Mammary epithelial cell (primary cell): ENCODE measurements at places on chromosomes 7 and 10. TPM values are rescaled to one million over a fixed set of nuclear protein-coding genes. Genes with fewer than 3 reads are reported as not detected.

GRCh38 chr7:87926581-87927461 lies 7.2 kb upstream of the ADAM22 start:
- peak; percentile 21 for DNase-seq

GRCh38 chr10:33136781-33137180 lies 178.8 kb upstream of the ITGB1 start:
- peak; percentile 89 for DNase-seq

DNA sequence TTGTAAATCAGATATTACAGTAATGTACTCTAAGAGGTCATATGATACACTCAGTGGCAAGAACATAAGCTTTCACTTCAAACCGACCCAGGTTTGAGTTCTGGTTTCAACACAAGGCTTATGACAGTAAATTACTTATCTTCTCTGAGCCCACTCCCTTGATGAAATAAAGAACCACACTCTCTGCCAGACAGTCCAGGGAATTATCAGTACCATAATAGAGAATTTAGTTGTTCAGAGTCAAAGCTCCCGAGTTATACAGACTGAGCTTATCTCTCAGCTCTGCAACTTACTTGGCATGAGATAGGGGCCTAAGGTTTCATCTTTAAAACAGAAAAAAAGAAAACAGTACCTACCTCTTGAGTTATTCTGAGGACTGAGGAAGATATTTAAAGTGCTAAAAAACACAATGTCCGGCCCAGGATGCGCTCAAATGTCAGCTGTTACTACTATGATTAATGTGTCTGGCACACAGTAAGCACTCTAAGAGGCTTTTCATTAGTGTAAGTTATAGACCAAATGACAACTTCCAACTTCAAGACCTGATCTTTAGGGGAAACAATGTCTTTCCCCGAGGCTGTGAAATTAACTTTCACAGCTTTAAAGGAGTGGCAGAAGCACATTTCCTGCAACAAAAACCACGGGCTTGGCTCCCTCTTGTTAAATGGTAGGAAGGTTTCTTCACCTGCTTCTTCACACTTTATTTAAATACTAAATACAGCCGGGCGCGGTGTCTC lies 38.1 kb downstream of the UBE2H start:
- no peak for DNase-seq

GRCh38 chr10:79244068-79244442 lies 103.2 kb upstream of the PPIF start:
- DNase-seq = no peak

DNA sequence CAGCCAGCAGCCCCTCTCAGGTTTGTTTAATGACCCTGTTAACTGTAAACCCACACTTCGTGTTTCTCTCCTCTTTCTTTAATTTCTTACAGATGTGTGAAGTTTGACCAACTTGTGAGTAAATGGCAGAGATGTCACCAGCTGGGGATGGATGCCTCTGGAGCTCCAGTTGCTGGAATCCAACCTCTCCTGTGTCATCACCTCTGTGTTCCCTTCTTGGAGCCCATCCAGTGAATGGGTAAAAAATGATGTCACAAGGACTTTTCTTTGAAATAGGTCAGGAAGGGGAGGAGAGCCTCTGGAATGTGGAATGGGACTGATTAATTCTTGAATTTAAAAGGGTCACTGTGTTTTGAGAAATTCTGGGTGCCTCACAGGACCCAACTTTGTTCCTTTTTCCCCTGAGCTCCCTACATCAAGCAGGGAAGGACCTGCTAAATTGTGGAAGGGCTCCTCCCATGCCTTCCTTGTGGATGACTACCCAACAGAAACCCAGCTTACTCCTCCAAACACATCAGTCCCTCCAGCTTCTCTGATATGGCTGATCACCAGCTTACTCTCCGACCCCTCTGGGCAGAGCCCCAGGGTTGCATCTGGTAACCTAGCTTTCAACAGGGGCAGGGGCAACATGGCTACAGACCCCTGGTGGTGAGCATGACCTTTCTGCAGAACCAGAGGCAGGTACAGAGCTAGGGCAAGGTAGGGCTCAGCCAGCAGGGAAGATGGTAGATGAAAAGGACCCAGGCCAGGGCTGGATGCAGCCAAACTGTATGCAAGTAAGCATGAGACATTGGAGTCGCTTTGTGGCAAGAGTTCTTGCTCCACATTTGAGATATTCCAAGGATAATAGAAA lies 67.5 kb downstream of the STRA8 start:
- no peak for DNase-seq

DNA sequence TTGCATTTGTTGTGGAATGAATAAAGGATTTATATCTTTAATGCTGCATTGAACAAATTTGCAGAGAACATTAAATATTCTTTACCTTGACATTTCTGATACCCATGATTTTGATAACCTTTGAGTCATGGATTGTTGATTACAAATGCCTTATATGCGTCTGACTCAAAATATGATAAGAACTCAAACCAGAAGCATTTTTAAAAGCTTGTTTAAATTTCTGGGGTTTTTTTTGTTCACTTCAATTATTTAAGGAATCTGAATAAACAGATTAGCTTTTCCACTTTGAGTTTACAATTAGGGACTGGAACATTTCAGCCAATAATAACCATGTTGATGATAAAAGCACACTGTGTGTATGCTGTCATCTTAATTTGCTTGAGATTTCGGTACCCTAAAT lies 253.5 kb downstream of the NRG3 start:
- DNase-seq = no peak

DNA sequence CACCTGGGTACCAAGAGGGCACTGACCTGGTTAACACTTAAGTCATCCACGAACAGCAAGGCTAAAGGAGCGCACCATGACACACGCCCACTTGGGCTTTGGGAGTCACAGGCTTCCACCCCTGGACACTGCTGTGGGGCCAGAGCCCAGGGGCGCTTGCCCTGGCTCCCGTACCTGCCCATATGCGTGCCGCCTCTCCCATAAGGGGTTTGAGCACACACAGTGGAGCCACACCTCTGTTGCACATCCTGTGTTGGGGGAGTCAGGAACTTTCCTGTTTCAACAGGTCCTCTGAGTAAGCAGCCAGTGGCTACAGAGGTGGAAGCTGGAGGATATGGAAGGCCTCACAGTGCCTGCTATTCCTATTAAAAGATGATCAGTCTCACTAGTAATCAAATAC lies 152.0 kb downstream of the REEP3 start:
- DNase-seq = peak; percentile 83

GRCh38 chr10:12795315-12796110 lies 206.0 kb downstream of the CCDC3 start:
- DNase-seq = no peak

DNA sequence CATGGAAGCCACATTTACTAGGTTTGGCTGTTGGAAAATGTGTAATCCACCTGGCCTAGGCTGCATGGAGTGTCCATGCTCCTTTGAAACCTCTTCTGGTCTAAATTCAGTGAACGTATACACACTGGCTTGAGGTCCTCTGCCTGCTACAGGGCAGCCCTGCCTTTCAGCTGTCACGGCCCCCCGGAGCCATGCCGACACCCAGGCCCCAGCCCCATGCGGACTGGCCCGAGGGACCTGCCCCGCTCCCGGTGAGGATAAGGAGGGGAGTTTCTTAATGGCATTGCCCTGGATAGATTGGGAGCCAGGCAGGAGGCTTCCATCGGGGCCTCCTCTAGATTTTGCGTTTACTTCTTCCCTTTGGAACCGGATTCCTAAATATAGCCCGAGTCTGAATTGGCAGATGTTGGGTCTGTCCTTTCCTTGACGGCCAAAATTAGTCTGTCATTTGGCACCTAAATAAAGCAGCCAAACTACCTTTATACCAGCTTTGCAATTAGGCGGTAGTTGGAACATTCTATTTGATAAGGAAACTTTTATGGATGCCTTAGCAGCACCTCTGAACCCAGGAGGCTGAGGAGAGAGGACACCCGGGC lies 72.1 kb upstream of the SH2B2 start:
- DNase-seq = no peak

GRCh38 chr7:133081119-133081598 lies 731 bp downstream of the CHCHD3 start:
- peak; percentile 26 for DNase-seq

DNA sequence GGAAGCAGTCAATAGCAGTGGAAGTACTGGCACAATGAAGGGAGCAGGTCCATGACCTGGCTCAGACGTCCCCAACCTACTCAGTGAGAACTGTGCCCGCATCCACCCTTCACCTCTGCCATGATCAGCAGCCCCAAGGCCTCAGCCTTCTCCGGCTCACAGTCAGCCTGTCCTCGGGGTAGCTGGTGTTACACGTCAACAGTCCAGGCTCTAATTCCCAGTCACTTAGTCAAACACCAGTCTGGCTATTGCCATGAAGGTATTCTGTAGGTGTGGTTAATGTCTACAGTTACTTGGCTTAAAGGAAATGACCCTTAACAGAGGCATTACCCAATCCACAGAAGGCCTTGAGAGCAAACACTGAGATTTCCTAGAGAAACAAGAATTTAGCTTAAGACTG lies 49.1 kb downstream of the GRB10 start:
- peak; percentile 40 for DNase-seq

GRCh38 chr7:41706228-41706930 lies 3.5 kb upstream of the INHBA start:
- no peak for DNase-seq

DNA sequence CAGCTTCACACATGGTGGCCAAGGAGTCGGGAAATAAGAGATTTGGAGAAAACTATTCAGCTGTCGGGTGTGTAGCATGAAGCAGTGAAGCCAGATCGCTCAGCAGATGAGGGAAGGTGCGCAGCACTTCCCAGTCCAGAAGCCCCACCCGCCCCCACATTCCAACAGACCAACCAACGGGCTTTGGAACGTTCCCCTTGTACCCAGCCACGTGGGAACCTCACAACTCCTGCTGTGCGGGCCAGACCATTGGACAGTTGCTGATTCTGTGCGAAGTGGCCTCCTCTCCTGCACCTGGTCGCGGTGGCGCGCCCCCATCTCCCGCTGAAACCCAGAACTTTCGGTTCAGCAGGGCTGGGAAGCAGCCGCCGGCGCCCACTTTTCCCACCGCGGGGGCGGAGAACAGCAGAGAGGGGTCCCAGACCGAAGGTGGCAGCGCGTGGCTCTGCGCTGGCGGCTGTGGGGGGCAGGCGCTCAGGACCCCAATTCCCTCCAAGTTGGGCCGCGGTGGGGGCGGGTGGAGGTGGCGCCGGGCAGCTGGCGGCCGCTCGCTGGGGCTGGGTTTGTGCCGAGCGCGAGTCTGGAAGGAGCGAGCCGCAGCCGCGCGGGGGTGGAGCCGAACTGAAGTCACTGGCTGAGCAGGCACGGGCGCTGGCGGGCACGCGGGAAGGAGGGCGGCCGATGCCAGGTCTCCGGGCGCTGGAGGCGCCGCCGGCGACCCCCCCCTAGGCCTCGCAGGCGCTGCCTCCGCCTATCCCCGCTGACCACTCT lies 1301.5 kb upstream of the SORCS1 start:
- DNase-seq = peak; percentile 1

- no peak for DNase-seq
Measured at GRCh38 chr7:132491391-132491945, 84.8 kb downstream of the PLXNA4 start.

- DNase-seq = no peak
Measured at GRCh38 chr7:117652943-117653680, 173.3 kb downstream of the CFTR start.

- peak; percentile 68 for DNase-seq
Measured at GRCh38 chr10:122132331-122132755, 138.8 kb upstream of the BTBD16 start.

DNA sequence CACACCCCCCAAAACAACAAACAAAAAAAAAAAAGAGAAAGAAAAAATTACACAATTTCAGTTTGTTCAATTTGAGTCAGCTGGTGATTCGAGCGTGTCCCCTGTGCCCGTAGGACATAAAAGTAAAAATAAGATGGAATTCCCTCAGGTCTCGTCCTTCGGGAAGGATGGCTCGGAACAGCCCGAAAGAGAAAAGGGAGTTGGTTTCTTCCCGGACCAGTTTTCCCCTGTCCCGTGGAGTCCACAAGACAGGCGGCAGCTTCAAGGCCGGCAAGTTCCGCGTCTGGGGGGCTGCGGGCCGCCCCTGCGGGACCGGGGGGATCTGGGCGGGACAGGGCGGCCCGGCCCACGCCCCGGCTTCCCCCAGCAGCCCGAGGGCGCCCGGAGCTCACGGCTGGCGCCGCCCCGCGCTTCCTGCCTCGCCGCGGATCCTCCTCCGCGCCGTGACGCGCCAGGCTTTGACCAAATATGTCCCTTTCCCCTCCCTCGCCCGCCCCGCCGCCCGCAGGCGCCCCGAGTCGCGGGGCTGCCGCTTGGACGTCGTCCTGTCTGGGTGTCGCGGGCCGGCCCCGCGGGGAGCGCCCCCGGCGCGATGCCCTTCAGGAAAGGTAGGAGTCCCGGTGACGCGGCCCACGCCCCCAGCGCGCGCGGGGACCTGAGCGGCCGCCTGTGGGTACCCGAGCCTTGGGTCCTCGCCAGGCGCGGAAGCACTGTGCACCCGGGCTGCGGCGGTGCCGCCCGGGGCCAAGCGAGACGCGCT lies 55.8 kb downstream of the RBM17 start:
- peak; percentile 76 for DNase-seq

GRCh38 chr7:91201442-91202113 lies 62.7 kb upstream of the FZD1 start:
- no peak for DNase-seq

GRCh38 chr10:44379907-44380306 lies 5.0 kb downstream of the CXCL12 start:
- no peak for DNase-seq

- DNase-seq = peak; percentile 47
Measured at GRCh38 chr10:689452-690371, at the start of gene DIP2C. Gene DIP2C, minus strand, starts transcription at chr10:689668. Its CDS starts 90 bp downstream, at chr10:689578.

- DNase-seq = peak; percentile 20
Measured at GRCh38 chr10:107717046-107717445, 552.5 kb upstream of the SORCS1 start.

Gene LIPM
- total RNA-seq = not detected in 2 replicates

Gene OPALIN
- total RNA-seq = not detected

Gene SYT15B
- total RNA-seq = not detected

Gene PNLIPRP2
- total RNA-seq = not detected in 2 replicates

Gene LMOD2
- total RNA-seq = not detected in 2 replicates

Gene JCAD
- 0.21 TPM in 2 replicates for total RNA-seq

Gene NKX1-2
- 4.4 and 6.1 TPM in 2 replicates for total RNA-seq

Gene GPR158
- total RNA-seq = not detected in 2 replicates

Gene CYP17A1
- not detected in 2 replicates for total RNA-seq

Gene HECW1
- not detected in 2 replicates for total RNA-seq

Gene TUBAL3
- total RNA-seq = 0.17 TPM
